ENCODE measurements at places on chromosomes 7 and 10. TPM values are rescaled to one million over a fixed set of nuclear protein-coding genes. Genes with fewer than 3 reads are reported as not detected.

DNA sequence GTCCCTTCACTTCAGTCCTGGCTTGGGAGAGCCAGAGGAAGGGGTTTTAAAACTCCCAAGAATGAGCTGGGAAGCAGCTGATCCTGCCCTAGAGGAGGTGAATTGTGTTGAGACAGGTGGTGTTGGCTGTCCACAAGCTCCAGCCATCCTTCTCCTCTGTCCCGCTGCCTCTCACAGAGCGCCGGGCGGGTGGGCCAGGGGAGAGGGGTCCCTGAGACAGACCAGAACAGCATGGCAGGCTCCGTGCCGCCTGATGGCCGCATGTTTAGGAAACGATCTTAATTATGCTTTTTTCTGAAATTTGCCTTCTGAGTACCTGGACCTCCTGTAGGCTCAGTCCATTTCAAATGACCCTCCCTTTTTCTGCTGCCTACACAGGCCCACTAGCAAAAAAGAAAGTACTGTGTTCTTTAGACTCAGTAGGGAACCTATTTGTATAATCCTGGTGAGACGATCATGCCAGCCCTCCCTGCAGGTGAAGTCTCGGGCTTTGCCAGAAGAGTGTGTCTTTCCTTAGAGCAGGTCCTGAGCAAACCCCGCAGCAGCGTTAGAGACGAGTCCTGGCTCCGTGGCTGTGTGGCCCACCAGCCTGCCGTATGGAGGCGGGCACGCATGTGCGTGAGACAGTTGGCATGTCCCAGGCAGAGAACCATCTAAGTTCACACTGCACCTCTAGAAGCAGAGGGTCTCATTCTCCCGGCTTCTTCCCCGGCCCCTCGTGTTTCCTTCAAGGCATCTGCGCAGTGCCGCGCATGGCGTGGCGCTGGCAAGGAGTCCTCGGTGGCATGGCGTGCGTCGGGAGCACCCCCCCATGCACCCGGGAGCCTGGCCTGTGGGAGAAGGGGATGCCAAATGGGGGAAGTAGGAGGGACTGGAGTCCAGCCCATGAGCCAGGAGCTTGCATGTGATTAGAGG is 26.3 kb upstream of the PWWP2B start:
- H3K36me3 ChIP-seq, result no peaks in the 10 kb centered on the region
- H3K4me1 ChIP-seq, result no peaks in the 10 kb centered on the region
- DNase-seq, result no peak
- H3K27ac ChIP-seq, result no peak overlapping the region
- no peak overlapping the region for H3K4me3 ChIP-seq
- H3K27me3 ChIP-seq, result no peaks in the 10 kb centered on the region

- no peaks in the 10 kb centered on the region for H3K4me1 ChIP-seq
- H3K4me3 ChIP-seq, result no peak overlapping the region
- no peak for DNase-seq
- no peak overlapping the region for H3K27ac ChIP-seq
- no peaks in the 10 kb centered on the region for H3K36me3 ChIP-seq
- H3K27me3 ChIP-seq, result no peaks in the 10 kb centered on the region
Measured at GRCh38 chr10:49379596-49380410, 16.1 kb downstream of the DRGX start.

The UCMA gene
- total RNA-seq, result not detected

- H3K4me3 ChIP-seq, result no peak overlapping the region
- H3K4me1 ChIP-seq, result no peaks in the 10 kb centered on the region
- H3K36me3 ChIP-seq, result no peaks in the 10 kb centered on the region
Measured at GRCh38 chr10:105017691-105018090, 376.6 kb downstream of the SORCS3 start.

The CCDC172 gene
- total RNA-seq, result not detected

The HOXA6 gene
- not detected for total RNA-seq

DNA sequence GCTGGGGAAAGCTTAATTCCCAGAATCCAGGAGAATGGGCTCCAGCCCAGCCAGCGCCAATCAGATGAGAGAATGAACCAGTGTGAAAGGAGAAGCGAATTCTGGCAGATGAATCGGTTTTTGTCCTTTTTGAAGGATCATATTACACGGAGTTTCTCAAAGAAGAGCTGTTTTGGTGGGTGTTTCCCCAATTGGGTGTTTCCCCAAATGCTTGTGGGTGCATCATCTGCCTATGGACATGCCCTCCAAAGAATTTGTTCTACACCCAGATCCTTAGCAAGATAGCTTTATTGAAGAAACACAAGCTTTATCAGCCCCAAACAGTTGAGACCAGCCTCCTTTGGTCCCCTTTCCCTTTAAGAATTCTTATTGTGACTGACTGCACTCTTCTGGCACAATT is 186.5 kb upstream of the GPR26 start:
- H3K27ac ChIP-seq, result no peak overlapping the region
- H3K36me3 ChIP-seq, result no peaks in the 10 kb centered on the region
- no peaks in the 10 kb centered on the region for H3K27me3 ChIP-seq
- no peak for DNase-seq

DNA sequence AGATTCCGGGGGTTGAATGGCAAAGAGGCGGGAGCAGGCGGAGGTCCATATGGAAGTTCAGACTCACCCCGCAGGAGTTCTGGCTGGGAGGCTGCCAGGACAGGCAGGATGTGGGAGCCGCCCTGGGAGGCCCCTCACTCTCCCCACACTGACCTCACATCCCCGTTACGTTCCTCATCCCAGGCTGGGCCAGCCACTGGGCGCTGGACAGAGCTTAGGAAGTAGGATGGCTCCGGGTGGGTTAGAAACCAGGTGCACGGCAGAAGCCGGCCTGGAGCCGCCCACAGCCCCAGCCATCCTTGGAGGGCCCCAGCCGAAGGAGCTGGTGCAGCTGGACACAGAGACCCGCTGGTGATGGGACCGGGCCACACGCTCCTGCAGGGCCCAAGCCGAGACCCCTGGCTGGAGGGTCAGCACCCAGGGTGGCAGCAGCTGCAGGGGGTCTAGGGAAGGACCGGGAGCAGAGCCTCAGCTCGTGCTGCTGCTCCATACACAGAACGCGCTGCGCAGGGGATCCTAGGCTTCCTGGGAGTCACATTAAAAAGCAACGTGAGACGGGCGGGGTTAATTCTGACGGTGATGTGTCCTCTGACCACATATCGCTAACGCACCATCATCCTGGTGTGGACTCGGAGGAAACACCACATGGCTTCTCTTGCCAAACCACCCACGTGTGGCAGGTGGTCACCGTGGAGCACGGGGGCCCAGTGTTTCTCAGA is 98.6 kb upstream of the DIP2C start:
- H3K4me1 ChIP-seq, result no peaks in the 10 kb centered on the region
- H3K27ac ChIP-seq, result no peak overlapping the region
- no peaks in the 10 kb centered on the region for H3K27me3 ChIP-seq
- H3K36me3 ChIP-seq, result no peaks in the 10 kb centered on the region
- H3K4me3 ChIP-seq, result no peak overlapping the region

- no peak for DNase-seq
- no peaks in the 10 kb centered on the region for H3K27me3 ChIP-seq
- no peaks in the 10 kb centered on the region for H3K36me3 ChIP-seq
- peak overlapping the region; percentile 83 for H3K4me3 ChIP-seq
Measured at GRCh38 chr10:103917302-103918052, 507 bp downstream of the STN1 start.

GRCh38 chr10:103277713-103278536 is 987 bp downstream of the INA start:
- no peak for DNase-seq
- H3K27me3 ChIP-seq, result peaks cover 6% of the 10 kb centered on the region
- no peaks in the 10 kb centered on the region for H3K36me3 ChIP-seq
- peak overlapping the region; percentile 41 for H3K4me3 ChIP-seq
- H3K27ac ChIP-seq, result no peak overlapping the region
- no peaks in the 10 kb centered on the region for H3K4me1 ChIP-seq

DNA sequence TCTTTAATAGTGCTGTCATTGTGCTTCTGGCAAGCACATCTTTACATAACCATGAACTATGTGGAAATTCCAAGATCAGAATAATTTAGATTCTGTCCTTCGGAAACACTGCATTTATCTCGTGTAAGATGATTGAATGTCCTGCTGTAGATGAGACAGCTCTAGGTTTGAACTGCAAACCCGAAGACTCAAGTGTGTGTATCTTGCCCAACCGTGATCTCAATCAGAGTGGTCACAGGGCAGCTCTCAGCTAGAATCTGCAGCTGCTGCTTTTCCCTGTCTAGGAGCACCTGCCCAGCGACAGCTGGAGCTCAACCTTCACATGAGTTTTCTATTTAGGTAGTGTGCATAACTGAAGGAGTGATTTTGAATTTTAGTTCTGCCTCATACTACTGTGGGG is 17.5 kb upstream of the KIF20B start:
- DNase-seq, result no peak
- H3K4me3 ChIP-seq, result no peak overlapping the region
- no peak overlapping the region for H3K27ac ChIP-seq
- no peaks in the 10 kb centered on the region for H3K36me3 ChIP-seq

- no peaks in the 10 kb centered on the region for H3K36me3 ChIP-seq
- no peak overlapping the region for H3K27ac ChIP-seq
- no peaks in the 10 kb centered on the region for H3K27me3 ChIP-seq
- DNase-seq, result no peak
- H3K4me1 ChIP-seq, result no peaks in the 10 kb centered on the region
- no peak overlapping the region for H3K4me3 ChIP-seq
Measured at GRCh38 chr10:105195831-105196230, 554.7 kb downstream of the SORCS3 start.

- DNase-seq, result no peak
- peaks cover 49% of the 10 kb centered on the region for H3K4me1 ChIP-seq
- H3K36me3 ChIP-seq, result no peaks in the 10 kb centered on the region
- H3K27ac ChIP-seq, result peak overlapping the region; percentile 51
- no peaks in the 10 kb centered on the region for H3K27me3 ChIP-seq
- H3K4me3 ChIP-seq, result no peak overlapping the region
Measured at GRCh38 chr7:24729365-24730017, 27.8 kb downstream of the GSDME start.

DNA sequence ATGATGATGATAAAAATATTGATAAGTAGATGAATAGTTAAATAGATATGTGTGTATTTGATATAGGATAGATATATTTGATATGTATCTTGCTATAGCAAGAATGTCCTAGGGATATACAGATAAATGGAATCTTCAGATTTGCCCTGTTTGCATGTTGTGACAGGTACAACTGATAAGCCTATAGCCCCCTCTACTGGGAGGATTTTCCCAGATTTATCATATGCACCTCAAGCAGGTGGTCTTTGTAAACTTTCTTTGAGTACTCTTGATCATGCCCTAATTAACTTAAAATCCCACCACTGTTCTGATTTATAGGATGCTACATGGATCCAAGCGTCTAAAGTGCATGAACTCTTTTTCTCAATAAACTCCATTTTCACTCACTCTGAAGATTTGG is 1050.7 kb downstream of the SORCS3 start:
- no peak for DNase-seq
- no peaks in the 10 kb centered on the region for H3K36me3 ChIP-seq
- no peaks in the 10 kb centered on the region for H3K4me1 ChIP-seq
- no peaks in the 10 kb centered on the region for H3K27me3 ChIP-seq
- H3K27ac ChIP-seq, result no peak overlapping the region

DNA sequence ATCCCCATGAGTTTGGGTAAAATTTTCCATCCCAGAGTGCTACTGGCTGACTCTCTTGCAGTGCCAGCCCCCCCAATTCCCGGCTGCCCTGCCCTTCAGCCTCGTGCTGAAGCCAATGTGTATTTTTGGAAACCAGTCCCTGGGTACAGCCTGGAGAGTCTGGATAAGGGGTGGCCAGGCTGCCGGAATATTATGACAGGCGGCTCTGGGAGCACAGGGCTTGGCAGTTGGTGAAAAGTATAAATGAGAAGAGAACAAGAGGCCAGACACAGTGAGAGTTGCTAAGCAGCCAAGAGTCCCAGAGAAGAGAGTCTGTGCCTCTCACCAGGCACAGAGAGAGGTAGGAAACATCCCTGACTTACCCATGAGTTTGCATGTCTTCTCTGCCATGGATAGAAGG is 53.6 kb downstream of the TMEM130 start:
- no peaks in the 10 kb centered on the region for H3K36me3 ChIP-seq
- no peak for DNase-seq
- H3K4me3 ChIP-seq, result no peak overlapping the region

- H3K4me1 ChIP-seq, result no peaks in the 10 kb centered on the region
- no peaks in the 10 kb centered on the region for H3K36me3 ChIP-seq
- H3K27me3 ChIP-seq, result no peaks in the 10 kb centered on the region
Measured at GRCh38 chr7:30566596-30566995, 28.1 kb upstream of the GARS1 start.

DNA sequence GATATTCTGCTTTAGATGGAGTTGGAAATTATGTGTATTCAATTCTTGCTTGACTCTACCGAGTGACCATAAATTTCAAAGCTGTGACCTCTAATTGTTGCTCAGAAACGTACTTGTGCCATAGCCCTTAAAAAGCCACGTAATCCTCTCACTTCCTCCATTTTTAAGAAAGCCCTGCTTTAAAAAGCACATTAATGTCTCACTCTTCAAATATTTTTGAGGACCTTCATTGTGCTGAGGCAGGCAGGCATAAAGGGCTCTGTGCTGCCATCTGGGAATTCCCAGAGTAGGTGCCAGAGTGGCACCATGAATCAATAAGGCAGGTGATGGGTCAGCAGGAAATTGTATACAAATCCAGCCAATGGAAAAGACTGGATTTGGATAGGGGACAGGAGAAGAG is 97.7 kb upstream of the FAM204A start:
- no peaks in the 10 kb centered on the region for H3K36me3 ChIP-seq
- no peaks in the 10 kb centered on the region for H3K27me3 ChIP-seq
- DNase-seq, result no peak
- H3K4me3 ChIP-seq, result no peak overlapping the region
- H3K27ac ChIP-seq, result no peak overlapping the region

The ZMIZ1 gene
- 82.3 TPM for total RNA-seq

- H3K4me1 ChIP-seq, result no peaks in the 10 kb centered on the region
- no peaks in the 10 kb centered on the region for H3K36me3 ChIP-seq
- H3K4me3 ChIP-seq, result no peak overlapping the region
- no peak for DNase-seq
- no peak overlapping the region for H3K27ac ChIP-seq
- no peaks in the 10 kb centered on the region for H3K27me3 ChIP-seq
Measured at GRCh38 chr10:64096941-64097340, 575.7 kb downstream of the REEP3 start.

DNA sequence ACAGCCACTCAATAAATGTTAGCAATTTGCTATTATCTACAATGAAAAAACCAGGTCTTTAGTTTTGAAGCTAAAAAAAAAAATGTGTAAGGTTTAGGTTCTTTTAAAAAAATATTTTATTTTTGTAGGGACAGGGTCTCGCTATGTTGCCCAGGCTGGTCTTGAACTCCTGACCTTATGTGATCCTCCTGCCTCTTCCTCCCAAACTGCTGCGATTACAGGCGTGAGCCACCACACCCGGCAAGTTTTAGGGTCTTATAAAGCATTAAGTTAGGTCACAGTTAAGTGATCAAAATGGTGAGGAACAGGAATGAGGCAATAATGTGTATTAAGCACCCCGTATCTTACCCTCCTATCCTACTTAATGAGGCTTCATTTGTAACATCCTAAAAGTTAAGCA is 774 bp downstream of the SEM1 start:
- no peak for DNase-seq
- H3K36me3 ChIP-seq, result no peaks in the 10 kb centered on the region
- peak overlapping the region; percentile 78 for H3K27ac ChIP-seq
- no peaks in the 10 kb centered on the region for H3K4me1 ChIP-seq

The GNAT3 gene
- 5.8 TPM for total RNA-seq

The SSC4D gene
- total RNA-seq, result 0.72 TPM

GRCh38 chr7:92668564-92668963 is 78.4 kb upstream of the FAM133B start:
- H3K27me3 ChIP-seq, result no peaks in the 10 kb centered on the region
- peaks cover 6% of the 10 kb centered on the region for H3K4me1 ChIP-seq
- H3K27ac ChIP-seq, result no peak overlapping the region
- H3K4me3 ChIP-seq, result no peak overlapping the region
- H3K36me3 ChIP-seq, result peaks cover 10% of the 10 kb centered on the region

GRCh38 chr7:47095946-47096345 is 486.0 kb downstream of the TNS3 start:
- no peaks in the 10 kb centered on the region for H3K36me3 ChIP-seq
- H3K4me3 ChIP-seq, result no peak overlapping the region
- DNase-seq, result no peak

All from GM12878 (cell line).